ENCODE measurements at places on chromosomes 13 and 19.

- DNase-seq = no peak
These were observed 96.1 kb upstream of the MBNL2 start for GRCh38 chr13:97125810-97126738.

DNA sequence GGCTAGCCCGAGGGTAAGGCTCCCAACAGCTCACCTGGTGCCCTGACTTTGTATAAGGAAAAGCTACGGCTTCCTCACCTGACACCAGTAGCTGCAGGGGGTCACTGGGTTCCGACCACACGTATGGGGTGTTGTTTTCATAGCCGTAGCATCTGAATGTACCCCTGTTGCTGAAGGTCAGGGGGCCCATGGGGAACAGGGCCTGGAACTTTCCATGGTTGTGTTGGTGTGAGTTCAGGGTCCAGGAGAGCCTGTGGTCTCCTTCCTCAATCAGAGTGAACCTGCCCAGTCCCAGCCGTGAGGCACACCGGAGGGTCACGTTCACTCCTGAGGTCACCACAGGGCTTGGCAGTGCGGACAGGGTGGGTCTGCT, 1.1 kb downstream of the LILRA4 start:
- no peak for DNase-seq

- DNase-seq = no peak
These were observed 10.0 kb downstream of the FNDC3A start for GRCh38 chr13:48985756-48986155.

- no peak for DNase-seq
These were observed 352.6 kb downstream of the ENOX1 start for GRCh38 chr13:43434191-43434590.

- no peak for DNase-seq
These were observed 498.1 kb downstream of the KLF5 start for GRCh38 chr13:73556902-73557301.

GRCh38 chr13:73201626-73202025, 142.8 kb downstream of the KLF5 start:
- DNase-seq = no peak

DNA sequence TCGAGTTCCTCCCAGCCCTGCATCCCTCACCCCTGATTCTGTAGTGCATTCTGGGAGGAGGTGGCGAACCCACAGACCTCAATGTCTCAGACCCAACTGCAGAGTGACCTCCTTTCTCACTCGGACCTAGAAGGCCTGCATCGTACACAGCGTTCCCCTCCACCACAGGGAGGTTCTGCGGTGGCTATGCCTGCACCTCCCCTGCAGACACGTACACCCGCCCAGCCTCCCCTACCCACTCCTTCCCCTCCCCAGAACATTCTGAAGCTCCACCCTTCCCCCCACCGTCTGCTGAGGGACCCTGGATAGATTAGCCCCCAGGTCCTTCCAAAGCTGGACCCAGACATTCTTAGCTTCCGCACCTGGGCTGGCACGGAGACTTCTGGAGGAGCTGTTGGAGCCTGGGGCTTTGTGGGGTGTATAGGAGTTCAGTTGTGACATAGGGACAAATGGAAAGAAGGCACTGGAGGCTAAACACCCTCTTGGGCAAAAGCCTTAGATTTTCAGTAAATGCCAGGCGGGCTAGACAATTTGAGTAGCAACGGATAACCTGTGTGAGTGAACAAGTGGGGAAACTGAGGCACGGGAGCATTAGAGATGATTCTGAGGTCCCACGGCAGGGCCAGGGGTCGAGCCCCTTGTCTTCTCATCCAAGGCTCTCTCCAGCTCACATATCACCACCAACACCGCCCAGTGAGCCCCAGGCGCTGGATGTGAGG, 420 bp upstream of the FSD1 start:
- no peak for DNase-seq

DNA sequence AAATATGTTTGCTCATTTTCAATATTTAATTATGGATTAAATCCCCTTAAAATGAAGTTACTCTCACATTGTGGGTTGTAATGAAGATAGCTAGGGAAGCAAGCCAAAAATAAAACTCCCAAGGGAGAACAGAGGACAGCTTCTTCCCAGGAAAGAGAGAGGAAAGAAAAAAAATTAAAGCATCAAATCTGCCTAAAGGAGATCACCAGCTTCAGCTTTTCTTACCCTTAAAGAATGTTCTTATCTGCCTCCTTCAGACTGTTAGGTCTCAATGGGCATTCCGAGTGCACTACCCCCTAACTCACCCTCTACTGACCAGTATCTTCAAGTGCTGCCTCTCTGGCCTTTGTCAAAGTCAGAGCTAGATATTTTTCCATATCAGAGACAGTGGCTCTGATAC, 55.2 kb downstream of the XPO4 start:
- DNase-seq = no peak

DNA sequence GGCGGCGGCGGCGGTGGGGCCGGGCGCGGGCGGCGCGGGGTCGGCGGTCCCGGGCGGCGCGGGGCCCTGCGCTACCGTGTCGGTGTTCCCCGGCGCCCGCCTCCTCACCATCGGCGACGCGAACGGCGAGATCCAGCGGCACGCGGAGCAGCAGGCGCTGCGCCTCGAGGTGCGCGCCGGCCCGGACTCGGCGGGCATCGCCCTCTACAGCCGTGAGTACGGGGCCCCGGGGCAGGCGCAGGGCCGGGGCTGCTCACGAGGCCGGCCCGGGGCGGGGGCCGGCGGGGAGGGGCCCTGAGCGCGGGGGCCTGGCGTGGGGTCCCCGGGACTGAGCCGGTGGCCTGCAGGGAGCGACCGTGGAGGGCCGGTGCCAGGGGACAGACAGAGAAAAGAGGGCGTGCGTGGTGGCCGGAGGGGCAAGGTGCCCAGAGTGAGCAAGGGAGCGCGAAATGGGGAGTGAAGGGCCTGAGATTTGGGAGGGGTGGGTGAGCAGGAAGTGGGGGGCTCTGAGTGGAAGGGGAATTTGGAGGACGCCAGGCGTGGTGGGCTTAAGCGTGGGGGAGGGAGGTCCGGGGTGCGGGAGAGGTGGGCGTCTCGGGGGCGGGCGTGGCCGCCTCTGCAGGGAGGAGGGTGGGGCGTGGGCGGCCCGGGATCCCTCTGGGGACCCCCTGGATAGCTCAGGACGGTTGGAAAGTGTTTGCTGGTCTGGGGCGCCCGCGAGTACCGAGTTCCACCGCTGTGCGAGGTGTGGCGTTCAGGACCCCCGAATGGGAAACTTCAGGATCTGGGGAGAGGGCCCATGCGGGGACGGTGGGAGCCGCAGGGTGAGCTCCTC, 575 bp downstream of the CARM1 start:
- peak; percentile 11 for DNase-seq

GRCh38 chr13:103335241-103335640, 269.0 kb upstream of the SLC10A2 start:
- DNase-seq = no peak

GRCh38 chr19:14113762-14114414, 3.7 kb downstream of the PRKACA start:
- DNase-seq = no peak

- DNase-seq = no peak
These were observed 404.7 kb downstream of the KCNRG start for GRCh38 chr13:50419896-50420295.

DNA sequence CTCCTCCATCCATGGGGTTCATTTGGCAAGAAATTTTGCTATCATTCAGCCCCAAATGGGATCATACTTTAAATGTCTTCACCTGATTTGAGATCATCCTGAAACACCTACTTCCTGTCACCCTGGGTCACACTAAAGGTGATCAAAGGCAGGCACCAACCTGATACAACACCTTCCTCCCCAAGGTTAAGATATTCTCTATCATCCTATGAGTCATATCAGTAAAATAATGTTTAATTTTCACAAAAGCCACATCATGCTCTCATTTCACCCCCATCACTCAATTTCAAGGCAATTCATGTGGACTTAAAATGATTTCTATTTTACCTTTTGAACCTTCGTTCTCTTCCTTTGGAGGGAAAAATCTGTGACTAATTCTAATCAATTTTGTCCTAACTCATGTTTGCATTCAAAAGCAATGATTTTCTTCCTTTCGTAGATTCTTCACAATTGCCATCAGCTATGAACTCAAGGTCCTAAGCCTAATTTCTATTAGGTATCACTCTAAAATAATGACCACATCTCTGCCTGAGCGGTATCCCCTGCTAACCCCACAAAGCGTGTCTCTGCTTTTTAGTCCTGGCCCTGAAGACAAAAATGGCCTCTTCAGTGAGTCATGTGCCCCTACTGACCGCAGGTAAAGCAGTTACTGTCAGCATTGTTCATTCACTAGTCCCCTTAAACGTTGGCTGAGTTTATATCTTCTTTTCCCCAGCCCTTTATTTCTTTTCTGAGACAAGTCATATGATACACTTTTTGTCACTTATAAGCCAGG, 139.0 kb downstream of the SPRY2 start:
- DNase-seq = no peak

DNA sequence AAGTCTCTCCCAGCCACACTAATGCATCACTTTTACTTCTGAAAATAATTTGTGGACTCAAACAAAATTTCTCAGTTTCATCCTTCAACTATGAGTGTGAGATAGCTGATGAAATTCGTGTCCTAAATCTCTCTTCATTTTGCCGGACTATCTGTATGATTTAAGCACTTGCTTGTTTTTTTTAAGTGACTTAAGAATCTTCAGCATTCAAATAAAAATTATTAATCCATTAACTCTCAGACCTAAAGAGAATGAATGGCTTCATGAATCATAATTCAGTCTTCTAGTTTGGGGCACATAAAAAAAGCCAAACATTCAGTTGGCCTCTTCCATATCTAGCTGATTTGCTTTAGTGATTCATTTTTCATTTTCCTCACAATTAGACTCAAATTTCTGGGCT, 579.5 kb downstream of the DCT start:
- DNase-seq = no peak

DNA sequence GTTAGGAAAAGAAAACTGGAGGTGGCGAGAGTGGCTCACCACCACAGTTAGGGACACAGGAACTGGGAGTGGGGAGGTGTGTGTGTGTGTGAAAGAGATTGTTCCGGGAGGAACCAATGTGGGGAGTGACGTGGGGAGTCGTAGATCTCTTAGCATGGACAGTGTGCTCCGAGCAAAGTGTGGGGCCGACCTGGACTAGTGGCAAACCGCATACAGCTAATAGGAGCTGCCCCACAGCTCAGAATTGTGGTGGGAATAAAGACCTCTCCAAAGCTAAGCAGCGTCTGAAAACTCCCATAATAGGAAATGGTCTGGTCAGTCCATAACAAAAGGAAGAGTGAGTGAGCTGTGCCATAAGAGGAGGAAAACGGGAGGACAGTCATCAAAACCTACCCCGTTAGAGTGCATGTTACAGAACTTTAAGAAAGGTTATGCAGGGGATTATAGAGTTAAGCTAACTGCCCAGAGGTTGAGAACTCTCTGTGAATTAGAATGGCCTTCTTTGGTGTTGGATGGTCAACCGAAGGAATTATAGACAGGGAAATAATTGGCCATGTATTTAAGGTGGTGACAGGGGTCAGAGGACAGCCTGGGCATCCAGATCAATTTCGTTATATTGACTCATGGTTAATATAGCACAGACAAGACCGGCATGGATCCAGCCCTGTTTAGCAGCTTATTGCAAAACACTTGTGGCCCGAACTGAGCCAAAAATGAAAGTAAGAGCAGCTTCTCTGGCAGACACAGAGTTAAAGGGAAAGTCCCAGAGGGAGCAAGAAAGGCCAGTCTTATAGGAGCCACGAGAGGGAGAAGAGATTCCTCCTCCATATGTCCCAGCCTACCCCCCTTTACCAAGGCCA, 8.9 kb upstream of the SLC15A1 start:
- no peak for DNase-seq

GRCh38 chr19:54400913-54401312, 14.4 kb upstream of the TTYH1 start:
- no peak for DNase-seq

GRCh38 chr19:6010107-6010506, 32.2 kb upstream of the RANBP3 start:
- no peak for DNase-seq

GRCh38 chr19:32615569-32615968, 34.6 kb downstream of the PDCD5 start:
- DNase-seq = no peak

DNA sequence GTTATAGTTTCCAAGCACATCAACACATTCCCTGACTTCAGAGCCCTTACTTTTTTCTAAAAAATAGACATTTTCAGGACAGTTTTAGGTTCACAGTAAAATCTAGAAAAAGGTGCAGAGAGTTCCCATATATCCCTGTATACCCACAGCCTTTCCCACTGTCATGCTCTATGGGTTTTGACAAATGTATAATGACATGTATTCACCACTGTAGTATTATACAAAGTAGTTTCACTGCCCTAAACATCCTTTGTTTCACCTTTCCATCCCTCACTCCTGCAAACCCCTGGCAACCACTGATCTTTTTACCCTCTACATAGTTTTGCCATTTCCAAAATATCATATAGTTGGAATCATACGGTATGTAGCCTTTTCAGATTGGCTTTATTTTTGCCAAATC, 15.6 kb downstream of the NAA16 start:
- no peak for DNase-seq

GRCh38 chr13:52446265-52446664, 4.2 kb downstream of the VPS36 start:
- DNase-seq = no peak

GRCh38 chr13:27792393-27793218, at the start of gene GSX1:
GSX1 (plus strand) TSS chr13:27792483; CDS start chr13:27792691, 208 bp downstream.
- DNase-seq = peak; percentile 23

DNA sequence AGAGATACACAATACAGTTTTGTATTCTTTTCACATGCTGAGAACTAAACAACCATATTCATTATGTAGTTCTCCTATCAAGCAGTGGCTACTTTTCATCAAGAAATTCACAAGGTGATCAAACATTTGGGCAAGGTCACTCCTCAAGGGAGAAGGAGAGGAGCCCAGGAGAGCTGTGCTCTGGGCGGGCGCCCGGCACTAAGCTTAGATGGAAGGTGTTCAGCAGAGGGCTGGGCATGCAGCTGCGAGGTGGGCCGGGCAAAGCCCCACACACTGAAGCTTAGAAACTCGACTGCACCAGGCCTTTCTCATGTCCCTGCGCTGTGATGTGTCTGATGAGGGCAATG, 30.4 kb upstream of the SPACA7 start:
- no peak for DNase-seq

DNA sequence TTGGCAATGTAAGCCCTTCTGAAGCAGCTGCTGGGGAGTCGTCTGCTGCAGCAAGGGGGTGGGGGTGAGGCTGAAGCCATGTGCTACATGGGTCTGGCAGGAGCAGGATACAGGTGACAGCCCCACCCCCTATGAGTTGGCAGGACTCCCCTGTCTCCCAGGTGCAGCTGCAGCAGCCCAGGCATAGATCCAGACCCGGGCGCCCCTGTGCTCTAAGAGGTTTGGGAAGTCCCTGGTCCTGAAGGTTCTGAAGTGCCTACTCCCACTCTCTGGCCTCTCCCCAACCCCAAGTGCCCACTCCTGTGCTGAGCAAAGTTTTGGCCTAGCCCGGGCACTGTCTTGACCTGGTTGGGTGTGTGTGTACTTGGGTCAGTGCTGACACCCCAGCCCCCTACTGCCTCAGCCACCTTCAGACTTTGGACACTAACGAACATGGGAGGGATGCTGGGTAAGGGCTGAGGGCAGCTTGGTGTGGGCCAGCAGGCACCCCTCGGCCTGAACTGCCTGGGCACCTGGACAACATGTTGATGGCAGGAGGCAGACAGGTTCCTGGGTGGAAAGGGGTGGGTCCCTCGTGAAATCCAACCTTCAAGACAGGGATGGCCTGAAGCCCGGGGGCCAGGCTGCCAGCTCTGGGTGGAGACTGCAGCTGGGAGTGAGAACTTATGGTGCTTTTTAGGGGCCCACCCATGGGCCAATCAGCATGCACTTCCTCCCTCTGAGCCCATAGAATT, 54.1 kb upstream of the SLITRK6 start:
- no peak for DNase-seq

GRCh38 chr13:100604918-100605710, 16.5 kb upstream of the GGACT start:
- DNase-seq = no peak

GRCh38 chr13:65860306-65860705, 1369.8 kb downstream of the PCDH9 start:
- DNase-seq = no peak
